ENCODE measurements at places on chromosomes 1 and 21. TPM values are rescaled to one million over a fixed set of nuclear protein-coding genes. Genes with fewer than 3 reads are reported as not detected.

GRCh38 chr1:189623336-189623735 lies 854.3 kb downstream of the BRINP3 start:
- H3K36me3 ChIP-seq, result no peaks in the 10 kb centered on the region
- no peak overlapping the region for H3K27ac ChIP-seq
- H3K27me3 ChIP-seq, result no peaks in the 10 kb centered on the region
- H3K4me3 ChIP-seq, result no peak overlapping the region
- no peaks in the 10 kb centered on the region for H3K4me1 ChIP-seq

GRCh38 chr21:43624339-43624738 lies 34.9 kb downstream of the HSF2BP start:
- DNase-seq, result no peak
- H3K4me3 ChIP-seq, result no peak overlapping the region
- H3K27me3 ChIP-seq, result peaks cover 30% of the 10 kb centered on the region

GRCh38 chr1:171160639-171161354 lies 24.3 kb upstream of the FMO2 start:
- no peak for DNase-seq
- no peaks in the 10 kb centered on the region for H3K4me1 ChIP-seq
- no peak overlapping the region for H3K4me3 ChIP-seq

- H3K27ac ChIP-seq, result no peak overlapping the region
- no peaks in the 10 kb centered on the region for H3K4me1 ChIP-seq
- no peak overlapping the region for H3K4me3 ChIP-seq
- H3K27me3 ChIP-seq, result peaks cover 21% of the 10 kb centered on the region
Measured at GRCh38 chr1:170215072-170215885, 69.5 kb downstream of the NTMT2 start.

GRCh38 chr1:153293851-153294250 lies 18.9 kb downstream of the PGLYRP3 start:
- no peak overlapping the region for H3K4me3 ChIP-seq
- no peaks in the 10 kb centered on the region for H3K36me3 ChIP-seq
- H3K27me3 ChIP-seq, result peaks cover 3% of the 10 kb centered on the region
- H3K4me1 ChIP-seq, result peaks cover 37% of the 10 kb centered on the region
- peak; percentile 40 for DNase-seq
- no peak overlapping the region for H3K27ac ChIP-seq

- peaks cover 25% of the 10 kb centered on the region for H3K27me3 ChIP-seq
- H3K27ac ChIP-seq, result no peak overlapping the region
- no peak for DNase-seq
Measured at GRCh38 chr1:110119843-110120242, 7.6 kb downstream of the UBL4B start.

OR6K6 gene
- total RNA-seq, result not detected

DNA sequence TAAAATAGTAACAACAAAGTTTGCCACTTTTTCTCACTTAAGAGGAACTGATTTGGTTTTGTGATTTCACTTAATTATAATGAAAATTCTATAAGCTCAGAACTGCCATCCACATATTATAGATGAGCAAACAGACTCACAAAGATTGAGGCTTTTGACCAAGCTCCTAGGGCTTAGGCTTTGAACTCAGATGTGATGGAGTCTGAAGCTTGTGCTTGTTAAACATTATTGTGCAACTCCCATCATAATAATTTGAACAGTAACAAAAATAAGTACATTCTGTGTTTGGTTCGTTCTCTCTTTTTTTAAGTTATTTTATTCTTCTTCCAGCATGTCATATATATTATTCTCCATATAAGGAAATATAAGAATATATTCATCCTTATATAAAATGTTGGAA lies 403.4 kb downstream of the PTPRC start:
- peaks cover 43% of the 10 kb centered on the region for H3K4me1 ChIP-seq
- H3K27me3 ChIP-seq, result no peaks in the 10 kb centered on the region
- peak overlapping the region; percentile 67 for H3K27ac ChIP-seq
- no peak for DNase-seq
- H3K4me3 ChIP-seq, result no peak overlapping the region

ZBTB7B gene
- total RNA-seq, result 152 TPM

- no peaks in the 10 kb centered on the region for H3K27me3 ChIP-seq
- H3K4me3 ChIP-seq, result no peak overlapping the region
- no peaks in the 10 kb centered on the region for H3K4me1 ChIP-seq
- no peak overlapping the region for H3K27ac ChIP-seq
- no peak for DNase-seq
Measured at GRCh38 chr1:90475631-90476030, 241.5 kb downstream of the BARHL2 start.

GRCh38 chr1:160359559-160360226 lies 7.2 kb upstream of the NHLH1 start:
- peak overlapping the region; percentile 25 for H3K27ac ChIP-seq
- H3K4me1 ChIP-seq, result no peaks in the 10 kb centered on the region
- no peaks in the 10 kb centered on the region for H3K27me3 ChIP-seq
- peaks cover 43% of the 10 kb centered on the region for H3K36me3 ChIP-seq
- no peak for DNase-seq

GRCh38 chr1:87435484-87435883 lies 106.8 kb downstream of the LMO4 start:
- peak overlapping the region; percentile 21 for H3K27ac ChIP-seq
- H3K36me3 ChIP-seq, result peaks cover 7% of the 10 kb centered on the region
- no peak overlapping the region for H3K4me3 ChIP-seq
- peaks cover 30% of the 10 kb centered on the region for H3K4me1 ChIP-seq

DNA sequence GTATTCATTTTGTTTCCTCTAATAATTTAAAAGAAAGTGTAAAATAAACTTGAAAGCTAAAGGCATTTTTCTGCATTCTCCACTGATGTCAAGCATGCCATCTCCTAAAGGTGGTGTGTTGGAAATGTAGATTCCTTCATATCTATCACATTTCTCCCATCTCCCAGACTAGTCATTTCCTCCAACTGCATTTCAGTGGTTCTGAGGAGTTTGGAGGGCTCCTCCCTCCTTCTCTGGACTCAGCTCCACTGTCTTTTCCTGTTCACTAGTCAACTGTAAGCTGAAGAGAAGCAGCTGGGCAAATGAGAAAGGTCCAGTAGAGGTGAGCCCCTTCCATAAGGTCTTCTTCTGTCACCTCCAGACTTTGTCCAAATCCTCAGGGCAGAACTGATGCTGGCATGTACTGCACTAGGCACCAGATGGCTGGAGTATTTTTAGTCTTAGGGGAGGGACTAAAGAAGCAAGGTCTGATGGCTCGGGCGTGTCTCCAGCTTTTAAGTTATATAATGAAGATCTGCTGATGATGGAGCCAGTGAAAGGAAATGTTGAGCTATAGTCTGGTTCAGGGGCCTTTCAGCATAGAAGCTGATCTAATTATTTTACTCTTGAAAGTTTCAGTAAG lies 186.1 kb downstream of the NTNG1 start:
- H3K4me3 ChIP-seq, result no peak overlapping the region
- no peaks in the 10 kb centered on the region for H3K27me3 ChIP-seq
- no peaks in the 10 kb centered on the region for H3K4me1 ChIP-seq

IVL gene
- total RNA-seq, result not detected

HSF2BP gene
- 0.40 TPM for total RNA-seq

DNA sequence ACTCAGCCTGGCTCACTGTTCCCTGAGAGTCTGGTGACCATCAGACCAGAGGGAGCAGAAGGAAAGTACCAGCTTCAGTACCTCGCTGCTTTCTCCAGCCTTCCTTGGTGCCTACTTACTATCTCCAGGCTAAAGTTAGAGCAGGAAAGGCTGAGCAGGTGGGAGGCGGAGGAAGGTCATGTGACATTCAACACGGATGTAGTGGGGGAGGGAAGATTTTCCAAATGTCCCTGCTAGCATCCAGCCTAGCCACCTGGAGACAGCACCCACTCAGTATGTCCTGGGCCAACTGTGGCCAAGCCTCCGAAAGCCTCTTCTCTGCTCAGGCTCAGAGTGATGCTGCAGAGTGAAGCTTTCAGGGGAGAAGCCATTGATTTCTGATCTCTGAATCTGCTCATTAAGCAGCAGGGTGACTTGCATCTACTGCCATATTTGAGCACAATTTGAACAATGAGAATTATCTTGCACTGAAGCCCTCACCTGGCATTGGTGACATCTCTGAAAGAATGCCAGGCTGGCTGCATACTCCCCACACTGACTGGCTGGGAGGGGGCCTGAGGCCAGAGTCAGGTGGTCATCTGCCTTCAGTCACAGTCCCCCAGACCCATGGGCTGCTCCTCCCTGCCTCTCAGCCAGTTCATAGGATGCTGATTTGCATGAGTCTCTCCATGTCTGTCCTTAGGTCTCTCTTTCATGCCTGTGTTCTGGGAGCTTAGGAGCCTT lies 86.2 kb downstream of the KCND3 start:
- peaks cover 6% of the 10 kb centered on the region for H3K27me3 ChIP-seq
- no peaks in the 10 kb centered on the region for H3K36me3 ChIP-seq
- H3K4me1 ChIP-seq, result peaks cover 21% of the 10 kb centered on the region
- no peak overlapping the region for H3K27ac ChIP-seq

POFUT2 gene
- total RNA-seq, result 23.5 TPM

- H3K36me3 ChIP-seq, result peaks cover 22% of the 10 kb centered on the region
- H3K27me3 ChIP-seq, result peaks cover 1% of the 10 kb centered on the region
- H3K4me3 ChIP-seq, result peak overlapping the region; percentile 55
Measured at GRCh38 chr1:67171574-67171955, 5.3 kb downstream of the IL23R start.

DNA sequence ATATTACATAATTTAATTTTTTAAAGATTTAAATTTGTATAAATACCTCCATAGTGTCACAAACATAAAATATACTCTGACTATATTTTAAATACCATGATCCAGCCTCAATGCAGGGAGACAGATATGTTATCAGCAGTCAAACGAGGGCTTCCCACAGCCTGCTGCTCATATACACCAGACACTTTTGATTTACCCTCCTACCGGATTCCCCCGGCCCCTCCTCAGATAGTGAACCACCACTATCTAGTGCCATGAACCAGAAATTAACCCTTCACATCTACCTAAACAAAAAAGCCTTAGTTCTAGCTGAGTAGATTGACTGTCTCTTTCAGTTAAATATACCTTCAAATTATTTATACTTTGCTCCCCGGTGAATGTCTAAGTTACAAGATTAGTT lies 52.4 kb upstream of the C1orf53 start:
- H3K4me1 ChIP-seq, result no peaks in the 10 kb centered on the region
- DNase-seq, result no peak
- no peak overlapping the region for H3K4me3 ChIP-seq
- peaks cover 5% of the 10 kb centered on the region for H3K27me3 ChIP-seq
- no peaks in the 10 kb centered on the region for H3K36me3 ChIP-seq

- H3K4me1 ChIP-seq, result peaks cover 46% of the 10 kb centered on the region
- peak overlapping the region; percentile 56 for H3K27ac ChIP-seq
- H3K27me3 ChIP-seq, result no peaks in the 10 kb centered on the region
- peaks cover 19% of the 10 kb centered on the region for H3K36me3 ChIP-seq
- H3K4me3 ChIP-seq, result peak overlapping the region; percentile 8
- DNase-seq, result no peak
Measured at GRCh38 chr1:243415663-243416408, 160.0 kb downstream of the SDCCAG8 start.

GRCh38 chr21:33302055-33302454 lies 22.7 kb upstream of the IFNAR1 start:
- H3K4me3 ChIP-seq, result no peak overlapping the region
- H3K36me3 ChIP-seq, result peaks cover 13% of the 10 kb centered on the region
- H3K4me1 ChIP-seq, result peaks cover 45% of the 10 kb centered on the region

DNA sequence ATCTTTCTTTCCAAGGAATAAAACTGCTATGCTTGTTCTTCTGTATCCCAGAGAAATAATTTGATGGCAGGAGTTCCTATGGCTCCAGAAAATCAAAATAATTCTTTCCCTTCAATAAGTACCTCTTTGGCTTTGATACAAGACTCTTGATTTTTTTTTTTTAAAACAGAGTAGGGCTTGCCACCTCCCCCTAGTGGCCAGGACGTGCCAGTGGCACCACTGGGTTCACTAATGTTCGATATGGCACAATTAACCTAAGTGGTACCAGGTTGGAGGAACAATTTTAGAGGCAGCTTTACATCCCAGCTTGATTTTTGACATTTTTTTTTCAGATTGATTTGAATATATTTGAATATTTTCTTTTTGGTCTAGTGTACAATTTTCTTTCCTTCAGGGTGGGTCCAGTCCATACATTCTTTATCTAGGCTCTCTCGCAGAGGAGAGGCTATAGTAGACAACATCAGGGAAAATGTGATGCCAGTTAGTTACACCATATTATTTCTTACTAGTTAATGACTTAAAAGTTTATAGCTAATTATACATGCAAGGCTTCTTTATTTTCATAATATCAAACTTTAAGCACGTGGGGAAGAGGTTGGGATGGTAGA lies 330.9 kb downstream of the S1PR1 start:
- H3K36me3 ChIP-seq, result no peaks in the 10 kb centered on the region
- DNase-seq, result peak; percentile 52
- H3K27me3 ChIP-seq, result peaks cover 25% of the 10 kb centered on the region
- no peak overlapping the region for H3K27ac ChIP-seq
- no peak overlapping the region for H3K4me3 ChIP-seq

PTPRC gene
- total RNA-seq, result 731 TPM

DNA sequence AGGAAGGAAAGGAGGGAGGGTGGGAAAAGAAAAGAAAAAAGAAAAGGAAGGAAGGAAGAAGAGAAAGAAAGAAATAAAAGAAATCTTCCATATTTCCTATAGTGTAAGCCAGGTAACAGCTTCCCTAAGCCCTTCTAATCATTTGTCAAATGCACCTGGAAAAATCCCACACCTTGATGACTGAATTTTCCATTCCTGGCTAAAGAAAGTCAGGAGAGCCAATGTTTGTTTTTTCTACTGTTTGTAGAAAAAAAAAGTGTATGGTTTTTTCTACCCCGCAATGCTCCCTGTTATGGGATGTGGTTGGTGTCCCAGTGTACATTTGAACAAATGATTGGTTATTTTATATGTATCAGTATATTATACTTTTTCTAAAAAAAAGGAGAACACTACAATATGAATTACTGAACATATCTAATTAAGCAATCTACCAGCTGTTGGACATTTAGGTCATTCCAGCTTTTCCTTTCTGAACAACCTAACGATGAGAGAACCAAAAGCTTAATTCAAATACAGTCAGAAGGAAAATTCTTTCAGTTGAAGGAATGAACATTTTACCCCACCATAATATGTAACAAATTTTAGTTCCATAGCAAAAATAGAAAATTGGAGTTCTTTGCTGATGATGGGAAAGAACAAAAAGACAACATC lies 355.0 kb downstream of the SETD4 start:
- H3K27me3 ChIP-seq, result peaks cover 8% of the 10 kb centered on the region
- no peaks in the 10 kb centered on the region for H3K36me3 ChIP-seq
- no peak for DNase-seq

GRCh38 chr1:162987866-162988265 lies 81.3 kb upstream of the RGS4 start:
- H3K36me3 ChIP-seq, result no peaks in the 10 kb centered on the region
- no peak for DNase-seq
- peaks cover 2% of the 10 kb centered on the region for H3K27me3 ChIP-seq
- no peak overlapping the region for H3K4me3 ChIP-seq
- no peak overlapping the region for H3K27ac ChIP-seq

CCDC27 gene
- total RNA-seq, result not detected

ADAMTS4 gene
- total RNA-seq, result 1.2 TPM

All from activated CD4-positive, alpha-beta memory T cell treated with anti-CD3 and anti-CD28 coated beads, Interleukin-2, amount 10 ng/mL, durations not matched to agents 7 days and 5 days (primary cell).